WTC11 (cell line): ENCODE measurements at places on chromosomes 7 and 10.

GRCh38 chr7:37432281-37432920 is 16.3 kb downstream of the ELMO1 start:
- no peak for DNase-seq

DNA sequence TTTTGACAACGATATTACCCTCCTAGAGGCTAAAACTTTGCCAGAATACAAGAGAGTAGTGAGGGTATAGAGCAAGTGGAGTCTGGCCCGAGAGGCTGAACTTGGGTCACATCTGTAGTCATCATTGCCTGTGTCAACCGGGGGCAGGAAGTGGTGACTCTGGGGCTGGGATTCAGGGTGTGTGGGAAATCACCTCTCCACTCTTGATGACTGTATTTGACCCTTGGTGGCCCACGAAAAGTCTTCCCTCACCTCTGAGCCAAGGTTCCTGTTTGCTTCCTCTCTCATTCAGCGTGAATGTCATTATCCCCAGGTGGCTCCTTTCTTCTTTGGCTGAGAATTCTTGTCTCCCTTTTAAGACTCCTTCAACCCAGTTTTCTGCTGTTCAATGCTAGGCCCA is 240.4 kb downstream of the ABCA13 start:
- no peak for DNase-seq

- DNase-seq: no peak
Measured at GRCh38 chr7:154871507-154871906, 131.4 kb downstream of the PAXIP1 start.

- DNase-seq: no peak
Measured at GRCh38 chr7:134693256-134693655, 46.6 kb downstream of the BPGM start.

GRCh38 chr7:7707246-7707645 is 11.2 kb downstream of the RPA3 start:
- no peak for DNase-seq
